ENCODE measurements at places on chromosomes 2 and 18.

GRCh38 chr2:208031608-208032019 lies 6.3 kb upstream of the PLEKHM3 start:
- no peak for DNase-seq

DNA sequence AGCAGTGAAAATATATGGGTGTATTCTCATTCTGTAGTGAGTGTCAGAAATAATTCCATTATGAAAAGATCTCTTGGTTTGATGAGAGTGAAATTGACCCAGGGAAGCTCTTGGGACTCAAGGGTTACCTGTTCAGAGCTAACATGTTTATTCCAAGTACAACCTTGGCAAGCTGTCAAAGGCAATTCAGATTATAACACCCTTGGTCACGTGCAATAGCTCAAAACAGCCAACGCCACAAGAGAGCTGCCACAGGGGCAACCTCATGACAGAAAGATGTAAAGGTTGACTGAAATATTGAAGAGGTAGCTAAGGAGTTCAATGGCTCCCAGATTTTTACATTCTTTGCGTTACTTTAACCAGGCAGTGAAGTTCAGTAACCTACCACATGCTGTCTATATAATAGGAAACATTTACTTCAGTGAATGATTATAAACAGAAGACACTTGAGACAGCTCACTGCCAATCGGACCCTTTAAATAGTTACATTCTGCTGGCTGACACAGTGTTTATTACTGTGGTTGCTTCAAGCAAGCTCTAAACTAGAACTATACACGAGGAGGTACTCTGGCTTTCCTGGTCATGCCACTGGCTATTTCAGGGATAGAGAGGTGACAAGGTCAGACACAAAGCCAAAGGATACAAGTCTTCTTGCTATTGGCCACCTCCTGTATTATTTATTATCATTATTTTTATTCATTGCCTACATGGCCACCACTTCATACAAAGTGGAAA lies 187.3 kb downstream of the PID1 start:
- no peak for DNase-seq

DNA sequence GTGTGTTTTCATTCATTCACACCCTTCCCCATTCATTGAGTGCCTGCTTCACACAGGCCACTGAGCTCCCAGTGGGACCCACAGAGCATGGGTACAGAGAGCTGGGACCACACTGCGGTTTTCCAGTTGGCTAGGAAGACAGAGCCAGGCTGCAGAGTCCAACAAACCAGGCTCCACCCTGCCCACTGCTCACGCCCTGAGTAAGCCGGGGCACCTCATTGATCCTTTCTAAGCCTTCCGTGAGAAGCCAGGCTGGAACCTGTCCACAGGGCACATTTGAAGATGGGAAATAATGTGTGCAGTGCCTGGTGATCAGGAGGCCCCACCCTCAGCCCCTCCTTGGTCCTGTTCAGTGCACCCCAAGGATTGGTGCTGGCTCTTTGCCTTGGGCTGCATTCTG lies 13.5 kb downstream of the KCNIP3 start:
- DNase-seq = no peak

- DNase-seq = peak; percentile 25
These were observed 32.6 kb downstream of the PPP1R1C start for GRCh38 chr2:182018218-182018617.

DNA sequence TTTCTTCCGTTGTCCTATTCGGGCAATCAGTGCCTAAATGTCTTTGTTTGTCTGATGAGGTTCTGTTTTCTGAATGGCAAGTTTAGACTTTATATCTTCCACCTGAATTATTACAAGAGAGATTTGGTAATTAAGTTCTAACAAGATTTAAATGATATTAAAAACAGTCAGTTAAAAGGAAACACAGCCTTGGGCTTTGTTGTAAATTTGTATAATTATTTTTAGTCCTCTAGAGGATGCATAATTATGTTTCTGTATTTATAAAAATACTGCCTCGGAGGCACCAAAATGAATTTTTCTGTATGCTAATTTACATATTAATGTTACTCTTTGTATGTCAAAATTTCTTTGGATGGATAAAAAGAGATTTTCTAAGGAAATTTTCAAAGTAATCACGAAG lies 136.7 kb downstream of the CDCA7 start:
- no peak for DNase-seq

DNA sequence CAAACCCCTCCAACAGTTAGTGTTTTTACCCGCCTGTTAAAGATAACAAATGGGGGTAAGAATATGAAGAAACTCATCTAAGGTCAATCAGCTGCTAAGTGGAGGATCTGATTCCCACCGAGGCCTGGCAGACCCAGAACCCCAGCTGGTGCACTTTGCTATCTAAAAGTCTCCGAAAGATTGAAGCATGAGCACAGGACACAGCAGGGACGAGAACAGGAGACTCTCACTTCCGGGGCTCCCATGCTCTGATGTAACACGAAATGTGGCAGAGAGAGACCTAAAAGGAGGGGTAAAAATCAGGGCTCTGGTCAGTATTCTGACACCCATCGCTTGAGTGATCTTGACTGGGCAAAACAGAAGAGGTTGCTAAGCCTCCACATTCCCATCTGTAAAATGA lies 119.7 kb downstream of the PDCL3 start:
- DNase-seq = no peak

DNA sequence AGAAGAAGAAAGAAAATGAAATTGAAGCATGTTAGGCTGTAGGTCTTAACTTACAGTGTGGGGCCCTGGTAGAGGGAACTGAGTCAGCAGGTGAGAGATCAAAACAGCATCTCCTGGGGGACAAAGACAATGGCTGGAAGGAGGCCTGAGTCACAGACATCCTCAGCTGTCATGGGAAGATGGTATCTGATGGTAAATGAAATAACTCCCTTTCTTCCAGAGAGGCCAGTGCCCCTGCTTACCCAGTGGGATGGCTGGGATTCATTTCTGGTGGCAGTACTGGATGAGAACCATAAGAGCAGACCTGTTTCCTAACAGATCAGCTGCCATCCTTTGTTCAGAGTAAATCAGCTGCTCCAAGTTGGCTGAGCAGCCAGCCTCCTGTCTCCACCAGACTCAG lies 251.3 kb upstream of the EPAS1 start:
- DNase-seq = no peak

- DNase-seq = no peak
These were observed 235.9 kb downstream of the SETBP1 start for GRCh38 chr18:44916429-44917207.

- no peak for DNase-seq
These were observed 251.5 kb upstream of the MEX3C start for GRCh38 chr18:51448949-51449348.

- DNase-seq = no peak
These were observed 72.9 kb downstream of the ZBTB7C start for GRCh38 chr18:48336332-48336731.

DNA sequence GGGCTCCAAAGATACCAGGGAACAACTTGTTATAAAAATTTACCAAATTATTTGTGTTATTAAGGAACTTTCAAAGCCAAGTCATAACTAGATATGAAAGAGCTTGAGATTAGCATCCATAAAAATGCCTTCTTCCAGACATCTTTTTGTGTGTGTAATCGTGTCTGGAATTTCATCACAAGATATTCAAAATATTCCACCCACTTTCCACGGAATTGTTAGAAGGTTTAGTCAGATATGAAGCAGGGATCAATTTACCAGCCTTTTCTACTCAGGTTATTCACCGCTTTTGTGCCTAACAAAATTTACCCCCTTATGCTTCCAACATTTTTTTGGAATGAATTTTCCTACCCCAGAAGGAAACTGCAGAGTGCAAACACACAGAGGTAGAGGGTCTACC lies 130.2 kb upstream of the ACVR2A start:
- no peak for DNase-seq
